ENCODE measurements at places on chromosomes 12 and 14.

DNA sequence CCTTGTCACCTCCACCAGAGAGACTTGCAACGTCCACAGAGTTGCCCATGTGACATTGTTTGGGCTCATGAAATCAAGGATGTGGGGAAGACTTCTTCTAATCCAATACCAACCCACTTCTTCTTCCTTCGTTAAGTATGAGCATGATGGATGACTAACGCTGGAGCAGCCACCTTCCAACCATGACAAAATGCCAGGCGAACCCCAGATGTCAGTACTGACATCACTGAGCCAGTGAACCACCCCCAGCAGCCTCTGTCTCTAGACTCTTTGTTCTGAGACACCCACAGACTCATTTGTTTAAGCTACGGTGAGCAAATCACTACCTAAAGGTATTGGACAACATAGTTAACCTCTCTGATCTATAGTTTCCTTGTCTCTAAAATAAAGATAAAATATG is 123.7 kb downstream of the GRIN2B start:
- no peak for DNase-seq

DNA sequence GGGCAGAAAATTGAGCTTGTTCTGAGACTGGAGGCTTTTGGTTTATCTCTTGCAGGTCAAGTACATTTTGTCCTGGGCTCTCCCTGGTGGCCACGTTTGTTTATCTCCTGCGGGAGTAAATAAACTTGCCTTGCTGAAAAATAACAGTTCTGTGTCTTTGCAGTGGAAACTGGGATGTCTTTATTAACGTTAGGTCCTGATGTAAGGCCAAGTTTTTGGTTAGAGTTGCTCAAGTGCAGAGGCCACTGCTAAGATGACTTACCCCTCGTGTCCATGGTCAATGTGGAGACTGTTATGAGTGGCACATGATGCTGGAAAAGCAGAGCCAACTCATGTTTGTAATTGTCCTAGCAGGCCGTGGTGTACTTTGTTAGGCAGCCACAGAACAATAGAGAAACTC is 3.8 kb downstream of the PTPN11 start:
- DNase-seq = no peak

DNA sequence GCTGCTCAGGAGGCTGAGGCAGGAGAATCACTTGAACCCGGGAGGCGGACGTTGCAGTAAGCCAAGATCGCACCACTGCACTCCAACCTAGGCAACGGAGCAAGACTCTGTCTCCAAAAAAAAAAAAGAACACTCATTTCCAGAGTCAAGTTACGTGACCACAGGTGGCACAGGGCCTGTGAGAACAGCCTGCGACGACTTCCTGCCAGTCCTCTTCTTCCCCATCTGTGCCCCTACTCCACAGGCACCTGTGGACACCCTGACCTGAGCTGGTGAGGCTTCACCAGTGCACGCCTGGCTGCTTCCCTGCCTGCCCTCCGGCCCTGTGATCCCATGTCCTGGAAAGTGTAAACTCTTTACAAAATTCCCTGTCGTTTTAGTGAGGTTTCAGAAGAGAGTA is 77.7 kb downstream of the PPP2R5C start:
- no peak for DNase-seq

DNA sequence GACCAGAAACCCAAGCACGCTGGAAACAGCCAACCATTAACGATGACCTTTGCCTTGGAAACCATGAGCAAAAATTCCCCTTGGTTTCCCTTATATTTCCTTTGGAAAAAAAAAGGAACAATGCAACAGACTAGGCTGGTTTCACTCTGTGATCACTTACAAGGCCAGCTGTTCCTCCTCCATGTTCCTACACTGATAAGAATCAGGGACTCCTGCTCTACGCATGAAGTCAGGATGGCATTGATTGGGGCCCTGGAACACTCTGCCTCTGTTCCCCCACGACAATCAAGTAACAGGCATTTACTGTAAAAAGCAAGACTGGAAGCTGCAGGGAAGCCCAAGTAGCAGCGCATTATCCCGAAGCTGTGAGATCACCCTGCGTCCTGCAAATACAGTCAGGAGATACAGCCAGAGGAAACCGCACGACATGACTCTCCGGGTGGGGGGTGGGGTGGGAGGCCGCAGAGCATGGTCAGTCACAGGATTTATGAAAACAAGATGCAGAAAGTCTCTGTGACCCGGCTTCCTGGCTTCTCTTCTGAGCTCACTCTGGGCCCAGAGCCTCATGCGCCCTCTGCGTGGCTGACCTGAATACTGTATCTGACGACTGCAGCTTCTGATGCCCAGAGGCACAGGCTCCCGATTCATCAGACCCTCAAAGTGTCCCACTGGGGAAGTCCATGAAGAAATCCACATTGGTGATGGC is 31.1 kb downstream of the SSH1 start:
- DNase-seq = peak; percentile 89

DNA sequence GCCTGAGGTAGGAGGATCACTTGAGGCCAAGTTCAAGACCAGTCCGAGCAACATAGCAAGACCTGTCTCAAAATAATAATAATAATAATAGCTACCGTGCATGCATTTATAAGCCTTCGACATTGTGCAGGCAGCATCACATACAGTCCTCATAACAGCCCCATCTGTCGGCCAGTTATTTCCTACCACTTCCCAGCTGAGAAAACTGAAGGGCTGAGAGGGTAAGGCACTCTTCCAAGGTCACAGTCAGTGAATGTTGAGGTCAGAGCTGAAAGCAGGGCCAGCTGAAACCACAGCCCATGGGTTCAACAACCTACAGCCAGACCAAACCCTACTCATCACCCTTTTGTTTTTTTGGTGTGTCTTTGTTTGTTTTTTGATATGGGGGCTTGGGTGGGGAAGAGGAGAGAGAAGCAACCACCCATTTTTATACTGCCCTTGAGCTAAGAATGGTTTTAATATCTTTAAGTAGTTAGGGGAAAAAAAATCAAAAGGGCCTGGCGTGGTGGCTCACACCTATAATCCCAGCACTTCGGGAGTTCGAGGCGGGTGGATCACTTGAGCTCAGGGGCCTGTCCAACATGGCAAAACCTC is 16.8 kb upstream of the ITPK1 start:
- no peak for DNase-seq

DNA sequence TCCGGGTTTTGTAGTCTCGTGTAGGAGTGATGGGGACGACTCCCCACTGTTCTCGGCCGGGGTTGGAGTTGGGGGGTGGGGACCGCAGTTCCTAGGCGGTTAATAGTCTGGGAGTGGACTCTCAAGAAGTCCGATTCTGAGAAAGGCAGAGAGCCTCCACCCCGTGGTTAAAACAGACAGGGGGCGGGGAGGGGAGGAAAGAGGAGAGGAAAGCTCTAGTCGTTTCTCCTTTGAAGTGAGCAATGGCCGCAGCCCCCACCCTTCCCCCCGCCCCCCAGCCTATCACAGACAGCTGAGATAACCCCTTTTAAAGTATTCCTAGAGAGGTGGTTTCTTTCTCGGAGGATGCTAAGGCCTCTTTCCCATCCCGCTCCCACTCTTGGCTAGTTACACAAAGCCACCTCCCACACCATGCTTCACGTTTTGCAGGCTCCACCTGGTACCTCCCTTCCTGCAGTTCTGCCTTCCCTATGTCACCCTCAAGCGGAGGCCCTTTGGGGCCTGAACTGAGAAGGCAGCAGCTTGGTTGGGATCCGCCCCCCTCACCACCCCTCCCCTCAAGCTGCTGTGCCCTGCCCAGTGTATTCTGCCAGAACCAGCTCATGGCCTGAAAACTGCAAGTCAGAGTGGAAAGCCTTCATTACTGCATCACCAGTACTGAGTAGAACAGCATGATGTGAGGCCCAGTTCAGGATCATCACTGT is 853 bp downstream of the USP5 start:
- DNase-seq = no peak

GRCh38 chr12:18306311-18306710 is 45.0 kb downstream of the PIK3C2G start:
- no peak for DNase-seq

- DNase-seq = no peak
Measured at GRCh38 chr12:62484233-62484632, 17.6 kb downstream of the MON2 start.

DNA sequence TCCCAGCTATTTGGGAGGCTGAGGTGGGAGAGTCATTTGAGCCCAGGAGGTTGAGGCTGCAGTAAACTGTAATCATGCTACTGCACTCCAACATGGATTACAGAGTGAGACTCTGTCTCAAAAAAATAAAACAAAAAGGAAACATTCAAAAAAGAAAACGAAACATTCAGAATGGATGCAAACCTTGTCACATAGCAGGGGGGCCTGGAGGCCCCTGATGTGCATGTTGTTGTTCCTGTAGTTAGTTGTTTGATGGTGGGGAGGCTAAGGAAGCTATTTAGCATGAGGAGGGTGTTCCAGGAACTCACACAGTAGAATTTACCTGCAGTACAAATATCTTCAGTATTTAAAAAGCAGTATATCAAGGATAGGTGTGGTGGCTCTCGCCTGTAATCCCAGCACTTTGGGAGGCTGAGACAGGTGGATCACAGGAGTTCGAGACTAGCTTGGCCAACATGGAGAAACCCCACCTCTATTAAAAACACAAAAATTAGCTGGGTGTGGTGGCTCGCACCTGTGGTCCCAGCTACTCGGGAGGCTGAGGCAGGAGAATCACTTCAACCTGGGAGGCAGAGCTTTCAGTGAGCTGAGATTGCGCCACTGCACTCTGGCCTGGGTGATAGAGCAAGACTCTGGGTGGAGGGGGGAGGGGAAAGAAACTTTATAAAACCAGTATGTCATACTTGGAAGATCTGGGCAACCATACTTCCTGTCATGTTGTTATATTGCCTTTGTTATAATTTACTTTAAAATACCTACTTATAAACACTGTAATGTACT is 17.6 kb upstream of the AEBP2 start:
- DNase-seq = no peak

DNA sequence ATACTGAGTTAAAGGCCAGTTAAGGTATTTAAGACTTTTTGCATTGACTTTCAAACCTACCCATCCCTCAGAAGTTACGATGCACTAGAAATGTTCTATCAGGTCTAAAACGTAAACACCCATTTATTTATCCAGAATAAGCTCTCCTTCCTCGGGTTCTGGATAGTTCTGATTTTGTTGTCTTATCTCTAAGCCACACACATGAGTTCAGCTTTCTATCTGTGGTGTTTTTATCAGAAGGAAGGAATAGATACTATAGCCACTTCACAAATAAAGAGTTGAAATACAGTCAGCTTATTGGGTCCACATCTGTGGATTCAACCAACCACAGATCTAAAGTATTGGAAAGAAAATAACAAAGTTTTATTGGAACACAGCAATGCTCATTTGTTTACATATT is 5.4 kb downstream of the SFSWAP start:
- no peak for DNase-seq

DNA sequence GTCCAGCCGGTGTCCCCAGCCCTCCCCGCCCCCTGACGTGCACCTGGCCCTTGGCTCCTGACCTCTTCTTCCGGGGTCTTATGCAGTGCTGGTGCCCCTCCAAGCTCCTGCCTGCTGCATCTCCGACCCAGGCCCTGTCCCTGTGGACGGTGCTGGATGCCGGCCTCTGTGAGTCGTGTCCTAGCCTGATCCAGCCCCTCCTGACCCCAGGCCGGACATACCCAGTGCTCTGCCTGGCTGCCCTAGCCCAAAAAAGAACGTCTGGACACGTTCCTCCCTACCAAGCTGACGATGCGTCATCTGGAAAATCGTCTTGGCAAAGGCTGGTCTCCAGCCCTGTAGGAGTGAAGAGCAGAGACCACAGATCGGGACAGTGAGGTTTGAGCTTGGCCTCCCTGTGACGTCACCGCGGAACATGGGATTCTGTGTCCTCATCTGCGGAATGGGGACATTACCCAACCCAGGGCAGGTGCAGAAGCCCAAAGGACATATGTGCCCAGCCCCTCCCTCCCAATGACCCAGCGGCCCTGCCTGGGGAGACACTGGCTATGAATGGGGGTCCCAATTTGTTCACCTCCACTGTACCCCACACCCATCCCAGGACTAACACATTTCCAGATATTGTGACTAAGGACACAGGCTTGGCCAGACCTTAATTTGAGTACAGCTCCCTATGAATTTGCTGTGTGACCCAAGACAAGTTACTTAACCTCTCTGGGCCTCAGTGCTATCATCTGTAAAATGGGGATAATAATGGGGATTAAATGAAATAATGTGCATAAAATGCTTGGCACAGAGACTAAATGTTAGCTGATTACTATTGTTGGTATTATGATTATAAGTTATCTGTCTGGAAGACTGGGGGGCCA is 51.0 kb upstream of the BCL11B start:
- DNase-seq = no peak

DNA sequence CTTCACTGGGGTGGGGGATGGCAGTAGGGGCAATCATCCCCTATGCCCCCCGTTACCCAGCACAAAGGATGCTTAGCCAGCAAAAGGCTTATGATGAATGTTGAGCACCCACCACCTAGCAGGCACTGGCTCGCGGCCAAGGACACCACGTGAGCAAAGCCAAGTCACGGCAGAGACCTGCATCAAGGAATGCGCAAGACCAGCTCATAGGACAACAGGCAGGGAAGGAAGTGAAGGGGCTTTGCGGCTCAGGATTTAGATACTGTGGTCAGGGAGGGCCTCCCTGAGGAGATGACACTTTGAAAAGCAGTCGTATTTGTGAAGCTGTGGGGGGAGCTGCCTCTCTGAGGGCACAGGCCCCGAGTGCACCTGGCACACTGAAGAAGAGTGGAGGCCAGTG is 32.8 kb downstream of the SH2B3 start:
- DNase-seq = no peak

DNA sequence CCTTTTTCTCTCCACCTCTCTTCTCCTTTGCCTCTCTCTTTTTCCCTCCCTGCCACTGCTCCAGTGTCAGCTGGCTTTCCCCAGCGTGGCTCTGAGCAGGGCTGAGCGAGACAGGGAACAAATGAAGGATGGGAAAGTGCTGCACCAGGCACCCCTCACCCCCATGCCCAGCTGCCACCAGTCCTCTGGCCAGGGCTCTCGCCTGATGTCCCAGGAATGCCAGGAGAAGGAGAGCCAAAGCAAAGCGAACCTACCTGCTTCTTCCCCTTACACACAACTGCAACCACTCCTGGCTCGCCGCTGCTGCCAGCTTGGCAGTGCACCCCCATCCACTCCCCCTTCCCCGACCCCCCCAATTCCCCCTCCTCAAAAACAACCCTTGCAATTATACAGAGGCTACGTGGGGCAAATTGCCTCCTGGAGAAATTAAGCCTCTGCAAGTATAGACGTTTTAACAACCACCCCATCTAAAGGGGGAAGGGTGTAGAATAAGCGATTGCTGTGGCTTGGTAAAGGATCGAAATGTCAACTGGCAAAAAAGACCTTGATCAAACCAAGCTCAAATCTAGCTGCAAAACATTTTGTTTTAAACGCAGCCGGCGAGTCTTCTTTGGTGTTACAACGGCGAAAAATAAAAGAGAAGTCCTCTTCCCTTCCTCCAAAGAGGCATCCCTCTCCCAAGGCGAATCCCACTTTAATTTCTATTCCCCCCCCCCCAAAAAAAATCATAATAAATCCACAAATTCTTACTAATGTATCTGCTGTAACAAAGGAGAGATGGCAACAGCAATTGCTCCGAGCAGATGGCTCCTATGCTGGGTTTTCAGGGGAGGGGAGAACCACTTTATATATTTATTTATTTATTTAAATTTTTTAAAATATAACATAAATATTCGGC is 2.9 kb downstream of the BCL11B start:
- DNase-seq = no peak

GRCh38 chr14:95507174-95507573 is 9.3 kb downstream of the SYNE3 start:
- no peak for DNase-seq

GRCh38 chr12:123040106-123040505 is 59.6 kb downstream of the ARL6IP4 start:
- DNase-seq = no peak

- no peak for DNase-seq
Measured at GRCh38 chr12:81083906-81084513, 6.1 kb downstream of the ACSS3 start.

GRCh38 chr14:104560586-104560945 is 19.0 kb upstream of the C14orf180 start:
- no peak for DNase-seq

Data from non-pigmented ciliary epithelial cell (primary cell).